Hematopoietic multipotent progenitor cell treated with erythropoietin and hydrocortisone succinate and interleukin-3 and kit ligand, for 17 days (in vitro differentiated cells): ENCODE measurements at places on chromosomes 4 and X.

DNA sequence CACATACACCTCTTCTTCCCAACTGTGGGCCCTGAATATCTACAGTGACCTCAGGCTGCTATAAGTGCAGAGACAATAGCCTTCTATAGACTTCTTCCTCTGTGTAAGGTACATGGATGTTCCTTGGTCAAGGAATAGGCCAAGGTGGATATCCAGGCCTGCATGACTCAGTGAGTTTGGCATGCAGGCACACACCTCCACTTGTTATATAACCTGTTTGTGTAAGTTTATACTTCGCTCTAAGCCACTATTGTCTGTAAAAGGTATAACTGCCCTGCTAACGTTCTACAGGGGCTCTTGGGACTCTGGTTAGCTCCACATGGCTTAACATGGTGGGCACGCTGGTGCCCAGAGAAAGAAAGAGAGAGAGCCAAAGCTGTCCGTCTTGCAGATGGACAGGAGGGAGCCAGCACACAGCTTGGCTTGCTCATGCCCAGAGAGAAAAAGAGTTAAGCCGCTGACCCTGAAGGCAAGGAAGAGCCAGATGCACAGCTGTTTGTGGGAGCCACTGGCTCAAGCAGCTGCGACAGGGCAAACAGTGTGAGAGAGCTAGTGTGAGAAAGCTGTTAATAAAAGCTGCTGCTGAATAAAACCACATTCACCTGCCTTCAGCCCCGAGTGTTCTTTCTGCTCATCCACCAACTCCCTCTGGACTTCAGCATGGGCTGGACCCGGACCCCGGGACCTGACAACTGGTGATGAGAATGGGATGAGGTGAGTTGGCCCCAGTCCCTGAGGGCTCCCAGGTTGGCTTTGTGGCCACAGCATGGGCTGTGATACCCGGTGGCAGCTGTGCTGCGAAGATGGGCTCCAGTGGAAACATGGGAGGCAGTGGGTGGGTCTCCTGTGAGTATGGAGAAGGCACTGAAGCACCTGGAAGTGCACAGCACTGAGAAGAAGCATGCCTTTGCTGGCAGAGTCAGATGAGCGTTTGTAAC is 44.5 kb upstream of the ZBTB33 start:
- no peak for DNase-seq

DNA sequence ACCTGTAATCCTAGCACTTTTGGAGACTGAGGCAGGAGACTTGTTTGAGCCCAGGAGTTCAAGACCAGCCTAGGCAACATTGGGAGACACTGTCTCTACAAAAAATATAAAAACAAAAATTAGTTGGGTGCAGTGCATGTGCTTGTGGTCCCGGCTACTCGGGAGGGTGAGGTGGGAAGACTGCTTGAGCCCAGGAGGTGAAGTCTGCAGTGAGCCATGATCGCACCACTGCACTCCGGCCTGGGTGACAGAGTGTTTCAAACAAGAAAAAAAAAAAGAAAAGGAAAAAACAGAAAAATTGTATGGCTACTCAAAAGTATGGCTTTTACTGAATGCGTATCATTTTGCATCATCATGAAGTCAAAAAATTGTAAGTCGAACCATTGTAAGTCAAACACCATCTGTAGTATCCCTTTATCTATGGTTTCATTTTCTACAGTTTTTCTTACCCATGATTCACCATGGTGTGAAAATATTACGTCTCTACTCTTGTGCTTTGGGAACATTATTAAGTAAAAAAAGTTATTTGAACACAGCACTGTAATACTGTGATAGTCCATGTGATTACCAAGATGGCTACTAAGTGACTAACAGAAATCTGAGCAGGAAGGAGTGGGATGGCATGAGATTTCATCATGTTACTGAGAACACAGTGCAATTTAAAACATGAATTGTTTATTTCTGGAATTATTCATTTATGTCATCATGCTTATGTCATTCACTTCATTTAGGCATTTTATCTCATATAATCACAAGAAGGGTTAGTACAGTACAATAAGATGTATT is 26.5 kb upstream of the MANBA start:
- DNase-seq: no peak

DNA sequence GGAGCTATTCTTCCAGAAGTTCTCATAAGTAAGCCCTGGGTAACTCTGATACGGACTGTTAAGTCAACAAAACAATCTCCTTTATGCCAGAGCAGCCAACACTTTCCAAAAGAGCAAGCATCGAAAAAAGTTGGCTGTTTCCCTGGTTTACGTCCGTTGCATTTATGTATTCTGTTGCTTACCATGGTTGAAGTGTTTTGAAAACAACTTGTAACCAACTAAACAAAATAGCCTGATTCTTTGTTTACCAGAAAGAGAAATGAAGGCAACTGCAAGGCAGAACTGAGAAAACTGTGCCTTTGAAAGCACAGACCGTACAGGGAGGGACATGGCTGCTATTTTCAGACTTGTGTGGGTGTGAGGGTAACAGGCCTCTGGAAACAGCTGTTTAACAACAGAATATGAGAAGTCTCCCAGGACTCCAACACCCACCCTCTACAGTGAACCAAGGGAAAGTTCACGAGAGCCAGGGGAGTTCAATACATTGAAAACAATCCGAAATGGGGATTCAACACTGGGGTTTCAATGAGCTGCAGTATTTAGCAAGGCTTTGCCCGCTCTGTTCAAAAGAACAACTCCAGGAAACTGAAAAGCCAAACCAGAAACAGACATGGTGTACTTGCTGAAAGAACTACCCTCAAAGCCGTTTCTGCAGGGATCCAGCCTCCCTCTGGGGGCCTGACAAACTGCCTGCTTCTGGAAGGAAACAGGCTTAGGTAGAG is 95.8 kb upstream of the EGFL6 start:
- DNase-seq: no peak

- no peak for DNase-seq
These were observed 54.1 kb downstream of the APBB2 start for GRCh38 chr4:41160012-41160789.

- no peak for DNase-seq
These were observed 214.8 kb downstream of the CRLF2 start for GRCh38 chrX:997631-998137.

- no peak for DNase-seq
These were observed 133.8 kb upstream of the LCORL start for GRCh38 chr4:18155067-18156041.

DNA sequence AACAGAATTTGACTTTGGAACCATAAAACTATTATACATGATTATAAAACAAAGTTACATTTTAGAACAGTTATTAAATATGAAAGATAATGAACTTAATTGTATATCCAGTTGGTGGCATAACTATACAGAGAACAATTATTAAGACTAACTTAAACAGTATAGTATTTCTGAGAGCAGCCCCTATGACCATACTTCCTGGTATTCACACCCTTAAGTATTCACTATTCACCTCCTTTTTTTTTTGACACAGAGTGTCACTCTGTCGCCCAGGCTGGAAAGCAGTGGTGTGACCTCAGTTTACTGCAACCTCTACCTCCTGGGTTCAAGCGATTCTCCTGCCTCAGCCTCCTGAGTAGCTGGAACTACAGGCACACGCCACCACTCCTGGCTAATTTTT is 74.5 kb downstream of the FRYL start:
- no peak for DNase-seq
